ENCODE measurements at places on chromosomes 13 and 19.

- DNase-seq = peak; percentile 55
Observed at GRCh38 chr13:100231176-100231575, 142.3 kb downstream of the PCCA start.

GRCh38 chr19:12668932-12669269, 2.3 kb downstream of the WDR83 start:
- peak; percentile 61 for DNase-seq

DNA sequence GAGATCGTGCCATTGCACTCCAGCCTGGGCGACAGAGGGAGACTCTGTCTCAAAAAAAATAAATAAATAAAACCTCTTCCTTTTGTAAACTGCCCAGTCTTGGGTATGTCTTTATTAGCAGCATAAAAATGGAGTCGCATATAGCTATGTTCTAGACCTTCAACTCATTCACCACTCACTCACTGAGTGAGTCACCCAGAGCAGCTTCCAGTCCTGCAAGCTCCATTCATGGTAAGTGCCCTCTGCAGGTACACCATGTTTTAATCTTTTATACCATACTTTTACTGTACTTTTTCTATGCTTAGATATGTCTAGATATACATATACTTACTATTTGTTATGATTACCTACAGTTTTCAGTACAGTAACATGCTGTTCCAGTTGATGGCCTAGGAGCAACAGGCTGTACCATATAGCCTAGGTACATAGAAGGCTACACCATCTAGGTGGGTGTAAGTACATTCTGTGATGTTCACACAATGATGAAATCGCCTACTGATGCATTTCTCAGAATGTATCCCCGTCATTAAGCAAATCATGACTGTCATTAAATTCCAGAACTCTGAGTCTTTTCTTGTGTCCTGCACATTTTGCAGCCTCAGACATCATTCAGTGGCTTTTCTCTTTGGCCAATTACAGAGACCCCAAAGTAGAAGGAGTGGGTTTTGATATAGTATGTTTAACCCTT, 13.7 kb upstream of the FARP1 start:
- DNase-seq = no peak

DNA sequence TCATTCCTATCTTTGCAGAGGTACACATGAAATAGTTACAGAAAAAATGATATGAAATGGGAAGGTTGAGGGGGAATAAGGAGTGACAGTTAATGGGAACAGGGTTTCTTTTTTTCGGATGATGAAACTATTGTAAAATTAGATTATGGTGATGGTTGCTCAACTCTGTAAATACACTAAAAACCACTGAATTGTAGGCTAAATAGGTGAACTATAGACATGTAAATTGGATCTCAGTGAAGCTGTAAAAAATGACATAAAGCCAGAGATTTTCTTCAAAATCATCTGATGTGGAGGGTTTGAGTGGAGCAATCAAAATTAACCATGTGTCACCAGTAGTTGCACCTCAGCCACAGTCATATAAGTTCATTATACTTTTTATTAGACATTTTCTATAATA, 6.6 kb upstream of the FLT3 start:
- DNase-seq = no peak

DNA sequence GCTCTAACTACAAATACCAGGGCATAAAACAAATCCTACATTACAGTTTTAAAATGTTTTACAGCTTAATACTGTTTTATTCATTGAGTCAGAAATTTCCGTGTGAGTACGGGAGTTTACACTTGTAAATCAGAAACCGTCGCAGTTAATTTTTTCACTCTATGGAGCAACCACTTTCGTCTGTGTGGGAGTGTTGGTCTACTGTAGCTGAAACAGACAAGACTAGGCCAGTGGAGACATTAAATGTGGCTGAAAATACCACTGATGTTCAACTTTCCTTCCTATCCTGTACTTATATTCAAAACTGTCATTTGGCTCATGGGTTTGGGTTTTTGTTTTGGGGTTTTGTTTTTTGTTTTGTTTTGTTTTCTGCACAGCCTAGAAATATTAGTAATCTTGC, 268.7 kb downstream of the DCT start:
- peak; percentile 48 for DNase-seq

Data from NCI-H69 (cell line).